ENCODE measurements at places on chromosomes 13 and 19.

GRCh38 chr13:59205501-59205900 is 958.2 kb downstream of the DIAPH3 start:
- no peak for DNase-seq

DNA sequence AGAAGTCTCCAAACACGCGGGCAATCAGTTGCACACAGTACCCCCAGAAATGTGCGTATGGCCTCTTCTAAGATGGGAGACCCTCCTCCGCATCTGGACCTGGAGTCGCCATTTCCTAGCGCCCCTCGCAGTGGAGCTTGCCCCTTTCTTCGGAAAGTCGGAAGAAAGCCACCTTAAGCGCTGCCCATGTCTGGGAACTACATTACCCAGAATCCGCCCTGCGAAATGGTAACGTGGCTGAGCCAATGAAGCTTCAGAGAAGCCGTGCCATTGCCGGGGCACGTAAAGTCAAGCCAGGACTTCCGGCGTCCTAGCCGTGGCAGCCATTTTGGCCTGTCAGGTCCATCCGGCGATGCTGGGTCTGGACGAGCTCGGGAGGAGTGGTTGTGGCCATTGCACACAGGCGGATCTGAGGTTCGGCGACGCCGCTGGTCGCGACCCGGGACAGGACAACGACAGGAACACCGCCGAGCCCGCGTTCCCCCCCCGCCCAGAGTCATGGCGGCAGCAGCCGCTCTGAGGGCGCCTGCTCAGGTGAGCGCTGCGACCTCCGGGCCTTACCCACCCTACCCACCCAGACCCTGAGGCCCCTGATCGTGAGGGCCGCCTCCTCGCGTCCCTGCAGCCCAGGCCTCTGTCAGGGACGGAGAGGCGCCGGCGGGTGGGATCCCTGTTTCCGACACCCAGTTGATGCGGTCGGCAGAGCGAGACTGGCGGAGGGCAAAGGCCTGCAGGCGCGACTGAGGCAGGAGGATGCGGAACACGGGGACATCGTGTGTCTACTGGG is at the start of gene ZNF586:
Gene ZNF586, plus strand, starts transcription at position 332 of the 787 bp plus-strand sequence. Its CDS starts 167 bp downstream, at position 499.
- DNase-seq, result peak; percentile 91

DNA sequence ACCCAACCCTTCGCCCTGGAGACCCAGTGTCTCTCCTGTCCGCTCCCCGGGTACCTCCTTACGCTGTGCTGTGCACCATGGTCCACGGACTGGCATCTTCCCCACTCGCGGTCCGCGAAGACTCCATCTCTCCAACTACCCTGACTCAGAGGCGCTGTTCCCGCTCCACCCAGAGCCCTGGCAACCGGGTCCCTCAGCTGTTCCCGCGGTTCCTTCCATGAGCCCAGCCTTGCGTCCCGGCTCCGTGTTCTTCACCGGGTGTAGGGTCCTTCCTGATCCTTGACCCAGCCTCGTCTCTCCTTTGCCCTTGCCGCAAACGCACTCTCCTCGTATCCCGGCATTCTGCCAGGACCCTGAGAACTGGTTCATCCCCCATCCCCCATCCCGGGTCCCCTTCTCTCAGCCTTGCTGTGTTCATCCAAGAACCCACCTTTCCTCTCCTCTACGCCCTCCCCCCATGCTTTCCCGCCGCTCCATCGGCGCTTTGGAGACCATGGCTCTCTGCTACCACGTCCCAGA is 664 bp downstream of the ICAM5 start:
- no peak for DNase-seq

DNA sequence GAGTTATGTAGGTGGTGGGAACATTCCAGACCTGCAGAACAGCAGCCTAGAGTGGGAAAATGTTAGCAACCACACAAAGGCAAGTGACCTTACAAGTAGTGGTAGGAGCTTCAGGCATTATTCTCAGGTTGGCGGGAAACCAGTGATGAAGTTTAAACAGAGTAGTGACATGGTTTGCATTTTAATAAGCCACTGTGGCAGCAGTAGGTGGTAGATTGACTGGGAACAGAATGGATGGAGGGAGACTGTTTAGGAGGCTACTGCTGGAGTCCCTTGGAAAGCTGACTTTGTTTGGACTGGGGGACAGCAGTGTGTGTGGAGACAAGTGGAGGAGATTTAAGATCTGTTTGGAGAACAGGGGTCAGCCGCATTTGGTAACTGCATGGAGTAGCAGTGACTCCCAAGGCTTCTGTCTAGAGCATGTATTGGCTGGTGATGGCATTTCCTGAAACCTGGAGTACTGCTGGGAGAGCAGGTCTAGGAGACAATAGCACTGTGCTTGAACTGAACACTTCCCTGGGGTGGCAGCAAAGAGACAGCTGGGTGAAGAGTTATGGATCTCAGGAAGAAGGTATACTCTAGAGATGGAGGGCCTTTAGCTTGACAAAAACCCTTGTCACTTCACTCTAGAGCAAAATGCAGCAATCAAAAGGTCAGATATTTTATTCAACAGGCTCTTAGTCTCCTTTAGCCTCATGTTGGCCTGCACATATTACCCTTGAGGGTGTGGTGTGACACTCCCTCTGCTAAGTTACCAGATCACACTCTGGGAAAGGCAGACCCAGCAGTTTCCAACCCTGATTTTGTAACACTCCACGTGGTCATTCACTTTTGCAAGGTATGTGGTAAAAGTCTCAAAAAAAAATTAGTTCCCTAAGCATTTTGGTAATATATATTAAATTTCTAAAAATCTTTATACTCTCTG is 70.3 kb downstream of the DHRS12 start:
- DNase-seq, result no peak

GRCh38 chr19:34816708-34817107 is 43.7 kb upstream of the ZNF599 start:
- no peak for DNase-seq
